ENCODE measurements at places on chromosomes 3 and 15. TPM values are rescaled to one million over a fixed set of nuclear protein-coding genes. Genes with fewer than 3 reads are reported as not detected.

DNA sequence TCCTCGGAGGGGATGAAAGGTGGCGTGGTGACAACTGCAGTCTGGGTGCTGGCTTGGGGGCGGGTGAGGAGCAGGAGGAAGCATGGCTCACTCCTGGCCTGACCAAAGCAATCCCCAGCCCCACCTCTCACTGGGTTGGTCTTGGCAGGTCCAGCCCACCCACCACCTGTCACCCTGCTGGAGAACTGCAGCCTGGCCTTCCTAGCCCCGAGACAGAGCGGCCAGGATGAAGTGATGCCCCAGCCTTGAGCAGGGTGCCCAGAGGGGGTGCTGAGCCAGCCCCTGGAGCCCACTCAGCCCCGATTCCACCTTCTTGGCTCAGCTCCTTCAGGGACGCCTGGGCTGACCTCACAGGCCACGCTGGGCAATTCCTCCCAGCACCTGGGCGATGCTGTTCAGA, 89.9 kb downstream of the IQSEC1 start:
- DNase-seq, result no peak

DNA sequence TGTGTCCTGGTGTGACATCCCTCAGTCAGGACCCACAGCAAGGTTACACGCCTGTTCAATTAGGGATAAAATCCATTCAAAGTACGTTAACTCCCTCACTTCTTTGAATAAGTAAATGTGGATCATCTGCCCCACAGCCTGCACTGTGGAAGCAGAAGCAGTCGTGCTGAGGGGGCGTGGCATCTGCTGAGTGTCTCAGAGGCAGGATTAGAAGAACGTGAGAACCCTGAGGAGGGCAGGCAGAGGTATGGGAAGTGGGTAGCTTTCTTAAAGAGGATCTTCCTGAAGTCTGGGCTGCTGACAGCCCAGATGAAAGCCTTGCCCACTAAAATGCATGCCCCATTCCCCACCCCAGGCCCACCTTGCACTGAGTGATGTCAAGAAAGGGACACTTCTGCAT, 28.5 kb downstream of the CRABP1 start:
- DNase-seq, result no peak

ADAM10 gene
- 108 TPM for total RNA-seq

LINGO1 gene
- total RNA-seq, result not detected

GRCh38 chr3:86605166-86605565, 385.8 kb downstream of the VGLL3 start:
- no peak for DNase-seq

NEK10 gene
- 2.7 TPM for total RNA-seq

DNA sequence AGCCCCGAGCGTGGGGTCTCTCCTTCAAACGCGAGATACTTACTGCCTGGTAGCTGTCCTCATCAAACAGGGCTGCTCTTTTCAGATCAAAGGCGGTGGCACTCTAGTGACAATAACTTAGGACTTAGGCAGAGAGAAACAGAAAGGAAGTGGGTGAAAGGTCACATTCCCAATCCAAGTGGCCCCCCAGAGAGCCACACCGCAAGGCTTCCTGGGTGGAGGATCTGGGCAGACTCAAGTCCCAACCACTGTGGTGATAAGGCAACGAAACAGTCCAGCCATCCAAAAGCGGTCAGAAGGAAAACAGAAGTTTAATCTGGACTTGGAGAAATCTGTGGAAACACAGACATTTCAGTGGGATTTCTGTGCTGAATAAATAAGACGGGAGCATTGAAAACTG, 227.2 kb downstream of the ADAMTS17 start:
- DNase-seq, result no peak

DNA sequence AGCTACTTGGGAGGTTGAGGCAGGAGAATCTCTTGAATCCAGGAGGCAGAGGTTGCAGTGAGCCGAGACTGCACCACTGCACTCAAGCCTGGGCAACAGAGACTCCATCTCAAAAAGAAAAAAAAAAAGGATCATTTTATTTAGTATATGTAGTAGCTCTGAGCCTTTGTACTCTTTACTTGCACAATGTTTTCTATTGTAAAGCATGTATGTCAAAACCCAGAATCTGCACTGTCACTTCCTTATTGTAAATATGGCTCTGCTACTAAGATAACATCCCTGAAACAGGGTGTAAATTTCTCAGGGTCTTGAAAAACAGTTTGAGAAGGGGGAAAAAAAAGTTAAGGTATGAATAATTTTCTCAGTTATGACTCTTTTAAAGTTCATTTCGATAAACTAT, 35.1 kb downstream of the SLMAP start:
- no peak for DNase-seq
